GM12891 (cell line): ENCODE measurements at places on chromosomes 1 and 21.

DNA sequence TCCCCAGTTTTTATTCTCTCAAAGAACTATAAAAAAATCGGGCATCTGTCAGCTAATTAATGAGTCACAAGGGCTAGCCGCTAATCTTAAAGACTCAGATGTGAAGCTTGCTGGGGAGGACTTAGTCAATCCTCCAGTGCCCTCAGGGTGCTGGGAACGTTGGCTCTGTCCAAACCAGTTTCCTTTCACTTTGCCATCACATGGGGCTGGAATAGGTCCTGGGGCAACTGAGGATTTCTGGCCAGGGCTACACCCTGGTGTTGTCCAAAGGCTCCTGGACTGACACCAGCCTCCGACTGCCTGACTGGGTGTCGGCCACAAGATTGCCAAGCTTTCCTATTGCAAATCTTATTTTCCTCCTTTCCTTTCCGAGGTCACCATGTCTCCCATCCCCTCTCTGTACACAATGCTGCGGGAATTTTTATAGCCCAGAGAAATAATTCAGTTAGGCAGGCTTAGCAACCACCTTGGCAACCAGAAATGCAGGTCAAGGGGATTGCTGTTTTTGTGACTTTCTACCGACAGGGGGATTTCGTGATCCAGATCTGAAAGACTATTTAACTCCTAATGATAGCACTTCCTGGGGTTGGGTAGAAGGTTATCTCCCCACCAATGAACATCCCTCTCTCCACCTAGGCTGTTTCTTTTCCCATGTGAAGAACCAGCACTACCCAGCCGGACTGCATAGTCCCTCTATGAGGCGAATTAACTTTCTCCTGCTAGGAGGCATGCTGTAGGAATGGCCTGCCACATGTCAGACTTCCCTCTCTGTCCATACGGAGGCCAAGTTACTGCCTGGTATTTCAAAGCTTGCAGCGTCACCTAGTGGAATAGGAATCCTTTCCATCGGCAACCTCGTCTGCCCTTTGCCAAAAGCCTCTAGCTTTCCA is 29.9 kb upstream of the CTBS start:
- DNase-seq: no peak

DNA sequence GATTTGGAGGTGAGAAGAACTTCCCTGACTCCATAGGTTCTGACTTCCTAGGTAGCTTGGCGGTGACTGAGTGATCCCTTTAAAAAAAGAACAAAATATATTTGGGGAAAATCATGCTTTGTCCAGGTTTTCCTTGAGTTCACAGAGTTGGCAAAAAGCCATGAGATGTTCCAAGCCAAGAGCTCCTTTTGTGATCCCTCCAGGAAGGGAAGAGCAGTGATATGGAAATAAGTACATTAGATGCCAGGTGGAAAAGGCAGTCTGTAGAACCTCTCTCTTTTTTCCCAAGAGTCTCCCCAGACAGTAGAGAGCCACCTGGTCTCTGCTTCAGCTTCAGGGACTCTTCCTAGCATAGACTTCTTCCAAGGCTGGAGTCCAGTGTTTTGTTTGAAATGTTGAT is 10.2 kb downstream of the TLCD4 start:
- no peak for DNase-seq

DNA sequence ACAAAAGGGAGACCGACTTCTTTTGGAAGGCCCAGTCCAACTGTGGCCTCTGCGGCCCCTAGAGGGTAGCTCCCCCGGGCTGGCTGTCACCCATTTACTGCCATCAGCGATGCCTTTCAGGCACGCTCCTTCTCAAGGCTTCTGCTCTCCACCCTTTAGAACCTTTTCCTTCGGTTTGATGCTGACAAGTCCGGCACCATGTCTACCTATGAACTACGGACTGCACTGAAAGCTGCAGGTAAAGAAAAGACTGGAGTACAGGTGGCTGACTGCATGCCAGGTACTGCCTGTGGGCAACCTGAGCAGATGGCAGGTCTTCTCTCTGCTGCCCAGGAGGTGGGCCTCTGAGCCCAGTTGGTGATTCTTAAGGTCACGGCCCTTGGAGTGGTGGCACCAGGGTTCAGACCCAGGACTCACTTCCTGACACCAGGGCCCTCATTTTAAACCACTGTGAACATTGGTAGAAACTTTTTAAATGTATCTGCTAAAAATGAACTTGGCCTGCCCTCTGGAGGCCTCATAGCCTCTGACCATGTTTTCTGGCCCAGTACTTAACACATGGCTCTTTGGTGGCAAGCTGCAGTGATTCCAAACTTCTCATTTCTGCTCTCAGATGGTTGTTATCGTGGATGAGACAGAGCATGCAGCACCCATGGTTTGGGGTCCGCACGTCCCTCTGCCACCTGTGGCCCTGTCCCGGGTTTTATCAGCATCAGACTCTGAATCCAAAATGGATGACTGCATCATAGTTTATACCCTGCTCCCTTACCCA is 45.7 kb downstream of the CAPN9 start:
- no peak for DNase-seq

DNA sequence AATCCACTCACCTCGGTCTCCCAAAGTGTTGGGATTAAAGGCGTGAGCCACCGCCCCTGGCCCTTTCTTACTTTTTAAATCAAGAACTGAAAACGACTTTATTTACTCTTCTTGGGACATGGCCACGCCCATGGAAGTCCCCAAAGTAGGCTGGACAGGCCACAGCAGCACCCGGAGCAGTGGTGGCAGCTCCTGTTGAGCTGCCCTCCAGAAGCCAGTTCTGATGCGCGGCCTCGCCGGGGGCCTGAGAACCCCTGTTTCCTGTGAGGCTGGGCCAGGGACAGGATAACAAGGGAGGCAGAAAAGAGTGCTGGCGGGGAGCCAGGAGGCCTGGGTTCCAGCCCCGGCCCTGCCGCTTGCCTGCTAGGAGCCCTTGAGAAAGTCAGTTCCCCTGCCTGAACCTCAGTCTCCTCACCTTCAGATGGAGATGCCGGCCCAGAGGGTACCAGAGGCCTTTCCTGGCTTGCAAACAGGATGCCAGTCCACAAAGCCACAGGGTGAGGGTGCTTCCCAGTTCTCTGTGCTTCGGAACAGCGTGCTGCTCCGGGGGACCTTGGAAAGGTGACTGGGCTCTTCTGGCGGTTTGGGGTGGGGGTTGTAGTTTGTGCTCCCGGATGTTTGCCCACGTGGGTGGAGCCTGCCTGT is 59.4 kb downstream of the RUNX3 start:
- no peak for DNase-seq

DNA sequence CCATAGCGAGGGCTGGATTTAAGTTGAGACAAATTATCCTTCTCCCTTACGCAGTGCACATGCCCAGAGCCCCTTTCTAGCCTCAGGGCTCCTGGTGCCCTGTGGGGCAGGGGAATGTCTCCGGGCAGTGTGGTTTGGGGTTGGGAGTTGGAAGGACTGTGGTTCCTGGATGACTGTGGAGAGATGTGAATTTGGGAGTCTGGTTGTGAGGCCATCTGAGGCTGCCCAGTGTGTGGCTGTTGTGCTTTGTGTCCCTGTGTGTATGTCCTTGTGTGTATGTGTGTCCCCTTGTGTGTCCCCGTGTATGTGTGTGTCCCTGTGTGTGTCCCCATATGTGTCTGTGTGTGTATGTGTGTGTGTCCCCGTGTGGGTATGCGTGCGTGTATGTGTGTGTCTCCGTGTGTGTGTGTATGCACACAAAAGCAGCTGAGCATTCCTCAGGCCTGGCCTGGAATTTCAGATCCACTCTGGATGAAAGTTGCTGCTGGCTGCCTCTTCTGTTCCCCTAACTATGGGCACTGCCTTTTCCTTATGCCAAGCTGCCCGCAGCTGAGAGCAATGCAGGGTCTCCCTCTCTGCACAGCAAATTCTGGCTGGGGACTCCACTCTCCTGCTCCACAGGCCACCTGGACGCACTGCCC is 65.4 kb downstream of the UBIAD1 start:
- DNase-seq: no peak

- DNase-seq: no peak
These were observed 7.3 kb upstream of the APCS start for GRCh38 chr1:159580340-159580739.

GRCh38 chr1:53090227-53091147 is 28.5 kb downstream of the PODN start:
- no peak for DNase-seq

- DNase-seq: peak; percentile 22
These were observed 687 bp downstream of the TGFBR3 start for GRCh38 chr1:91885213-91885715.

DNA sequence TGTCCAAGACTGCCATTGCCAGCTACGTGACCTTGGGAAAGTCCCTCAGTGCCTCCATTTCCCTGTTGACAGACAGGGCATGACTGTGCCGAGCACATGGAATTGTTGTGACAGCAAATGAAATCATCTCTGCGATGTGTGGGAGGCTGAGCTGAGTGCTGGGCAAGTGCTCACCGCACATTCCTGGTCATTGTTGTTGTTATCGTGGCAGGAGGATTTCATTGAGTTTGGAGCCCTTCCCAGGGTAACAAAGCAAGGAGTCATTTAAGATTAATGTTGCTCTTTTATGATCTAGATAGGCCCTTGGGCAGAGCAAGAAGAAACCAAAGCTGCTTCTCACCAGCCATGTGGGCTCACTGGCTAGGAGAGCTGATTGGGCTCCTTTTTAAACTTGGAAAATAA is 39.6 kb upstream of the ITPKB start:
- no peak for DNase-seq

GRCh38 chr21:14869984-14870852 is 194.6 kb downstream of the NRIP1 start:
- DNase-seq: no peak

DNA sequence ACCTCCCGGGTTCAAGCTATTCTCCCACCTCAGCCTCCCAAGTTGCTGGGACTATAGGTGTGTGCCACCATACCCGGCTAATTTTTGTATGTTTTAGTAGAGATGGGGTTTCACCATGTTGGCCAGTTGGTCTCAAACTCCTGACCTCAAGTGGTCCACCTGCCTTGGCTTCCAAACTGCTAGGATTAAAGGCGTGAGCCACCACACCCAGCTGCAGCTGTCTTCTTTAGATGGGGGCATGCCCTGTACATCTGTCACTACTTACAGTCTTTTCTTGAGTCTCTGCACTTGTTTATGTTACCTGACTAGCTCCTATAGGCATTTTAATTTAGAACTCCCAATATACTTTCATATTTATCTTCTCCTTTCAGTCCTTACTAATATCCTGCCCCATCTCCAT is 64.2 kb downstream of the SELENOF start:
- no peak for DNase-seq

- no peak for DNase-seq
These were observed 25.9 kb upstream of the MFSD2A start for GRCh38 chr1:39928809-39929587.
